ENCODE measurements at places on chromosomes 4 and X.

DNA sequence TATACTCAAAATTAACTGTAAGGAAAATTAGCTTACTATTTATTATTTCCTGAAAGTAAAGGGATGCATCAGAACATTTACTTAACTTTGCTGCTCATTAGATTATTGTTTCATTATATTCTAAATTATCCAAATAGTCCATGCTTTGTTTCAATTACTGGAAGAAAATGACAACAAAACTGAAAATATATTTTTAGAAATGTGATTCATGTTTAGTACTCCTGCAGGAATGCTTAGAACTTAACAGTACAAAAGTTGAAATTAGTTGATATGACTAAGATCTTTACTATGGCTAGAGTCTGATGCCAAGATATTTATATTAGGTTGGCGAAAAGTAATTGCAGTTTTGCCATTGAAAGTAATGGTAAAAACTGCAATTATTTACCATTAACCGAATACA lies 660.5 kb upstream of the PABPC4L start:
- no peak for DNase-seq

DNA sequence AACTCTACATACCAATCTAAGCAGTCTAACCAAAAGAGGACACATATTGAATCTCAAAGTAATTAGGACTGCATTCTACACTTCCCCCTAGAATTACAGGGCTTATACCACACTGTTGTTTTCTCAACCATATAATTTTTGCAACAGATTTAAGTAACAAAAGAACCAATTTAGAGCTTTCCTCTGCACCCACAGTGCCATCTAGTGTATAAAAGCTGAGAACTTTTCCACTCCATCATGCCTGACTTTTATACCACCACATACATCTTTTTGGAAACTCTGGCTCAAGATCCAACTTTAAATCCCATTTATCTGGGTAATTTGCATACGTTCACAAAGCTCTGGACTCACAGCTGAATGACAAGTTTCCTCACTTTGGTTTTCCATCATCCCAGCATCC lies 99.5 kb downstream of the EFHC2 start:
- DNase-seq = no peak

GRCh38 chr4:26570596-26570995 lies 13.3 kb upstream of the TBC1D19 start:
- no peak for DNase-seq

DNA sequence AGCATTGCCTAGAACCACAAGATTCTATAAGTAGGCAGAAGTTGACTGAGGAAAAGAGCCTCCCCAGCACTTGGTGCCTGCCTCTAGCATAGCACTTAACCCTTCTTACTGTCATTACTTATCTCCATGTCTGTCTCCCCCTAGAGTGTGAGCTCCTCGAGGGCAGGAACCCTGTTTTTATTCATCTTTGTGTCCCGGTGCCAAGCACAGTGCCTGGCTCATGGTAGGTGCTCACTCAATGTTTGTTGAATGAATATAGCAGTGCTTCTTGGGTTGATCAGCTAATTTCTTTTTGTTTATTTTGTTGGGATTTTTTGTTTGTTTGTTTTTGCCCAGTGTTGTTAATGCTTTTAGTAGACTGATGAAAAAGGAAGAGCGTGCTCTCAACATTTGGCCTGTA lies 30.3 kb downstream of the KLF3 start:
- no peak for DNase-seq

DNA sequence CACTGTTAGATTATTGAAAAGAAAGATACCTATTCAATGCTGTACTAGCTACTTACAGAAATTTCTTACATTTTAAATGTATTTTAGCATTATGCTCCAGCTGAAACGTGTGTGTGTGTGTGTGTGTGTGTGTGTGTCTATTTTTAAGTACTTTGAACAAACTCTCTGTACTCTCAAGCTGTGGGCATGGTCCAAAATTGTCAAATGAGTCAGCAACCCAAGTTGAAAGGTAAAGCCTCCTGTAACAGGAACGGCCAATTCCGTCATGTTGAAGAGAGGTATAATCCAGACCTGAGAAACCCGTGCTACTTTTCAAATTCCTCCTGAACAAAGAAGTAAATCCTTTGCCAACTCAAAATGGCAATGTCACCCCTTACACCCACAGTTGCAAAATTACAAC lies 20.5 kb downstream of the MAOB start:
- no peak for DNase-seq
